ENCODE measurements at places on chromosomes 11 and 22.
A peak's percentile ranks its signal among the peaks of the same experiment; 100 is the strongest.

- no peak for DNase-seq
Measured at GRCh38 chr22:19802894-19803735, 42.5 kb downstream of the TBX1 start.

GRCh38 chr11:11916981-11917399, 75.2 kb downstream of the USP47 start:
- DNase-seq = peak; percentile 33

DNA sequence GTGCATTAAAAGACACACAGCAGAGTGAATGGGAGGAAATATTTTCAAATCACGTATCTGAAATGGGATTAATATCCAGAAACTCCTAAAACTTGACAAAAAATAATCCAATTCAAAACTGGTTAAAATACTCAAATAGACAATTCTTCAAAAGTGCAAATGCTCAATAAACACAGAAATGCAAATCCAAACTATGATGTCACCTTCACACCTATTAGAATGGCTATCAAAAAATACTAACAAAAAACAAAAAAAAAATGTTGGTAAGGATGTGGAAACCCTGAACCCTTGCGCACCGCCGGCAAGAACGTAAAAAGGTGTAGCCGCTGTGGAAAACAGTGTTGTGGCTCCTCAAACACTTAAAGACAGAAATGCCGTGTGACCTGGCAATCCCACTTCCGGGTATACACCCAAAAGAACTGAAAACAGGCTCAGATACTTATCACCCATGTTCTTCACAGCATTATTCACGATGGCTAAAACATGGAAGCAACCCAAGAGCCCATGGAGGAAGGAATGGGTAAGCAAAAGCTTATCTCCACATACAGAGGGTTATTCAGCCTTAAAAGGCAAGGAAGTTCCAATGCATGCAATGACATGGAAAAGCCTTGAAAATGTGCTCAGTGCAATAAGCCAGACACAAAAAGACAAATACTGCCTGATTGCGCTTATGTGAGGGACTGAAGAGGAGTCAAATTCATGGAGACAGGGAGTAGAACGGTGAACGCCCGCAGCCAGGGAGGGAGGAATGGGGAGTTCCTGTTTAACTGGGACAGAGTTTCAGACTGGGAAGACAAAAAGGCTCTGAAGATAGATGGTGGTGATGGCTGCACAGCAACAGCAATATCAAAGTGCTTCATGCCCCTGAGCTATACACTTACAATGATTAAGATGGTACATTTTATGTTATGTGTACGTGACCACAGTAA, 19.6 kb downstream of the BRD1 start:
- no peak for DNase-seq

DNA sequence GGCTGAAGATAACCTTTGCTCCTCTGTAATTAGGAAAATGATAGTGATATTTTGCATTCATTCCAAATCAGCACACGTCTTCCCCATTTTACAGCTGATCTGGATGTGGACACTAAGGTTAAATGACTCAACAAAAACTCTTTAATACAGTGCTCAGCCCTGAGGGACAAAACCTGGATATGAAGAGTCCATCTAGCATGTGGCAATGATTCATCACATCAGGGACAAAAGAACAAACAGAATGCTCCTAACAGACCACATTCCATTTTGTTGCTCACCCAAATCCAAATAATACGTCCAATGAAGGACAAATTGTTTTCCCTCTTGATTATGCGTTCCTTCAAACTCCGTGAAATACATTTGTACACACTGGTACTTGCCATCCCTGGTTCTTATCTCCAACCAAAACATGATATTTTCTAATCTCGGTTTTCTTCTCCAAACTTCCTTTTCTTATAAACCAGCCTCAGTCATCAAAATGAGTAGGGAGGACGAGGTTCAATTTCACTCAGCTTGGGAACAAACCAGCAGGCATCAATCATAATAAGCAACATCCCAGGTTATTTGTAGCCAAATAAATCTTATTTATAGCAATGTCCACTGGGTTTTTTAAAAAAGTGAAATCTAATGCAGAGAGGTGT, 53.7 kb upstream of the MTMR2 start:
- DNase-seq = peak; percentile 48

- DNase-seq = no peak
Measured at GRCh38 chr11:63551889-63552266, 11.3 kb downstream of the PLAAT2 start.

DNA sequence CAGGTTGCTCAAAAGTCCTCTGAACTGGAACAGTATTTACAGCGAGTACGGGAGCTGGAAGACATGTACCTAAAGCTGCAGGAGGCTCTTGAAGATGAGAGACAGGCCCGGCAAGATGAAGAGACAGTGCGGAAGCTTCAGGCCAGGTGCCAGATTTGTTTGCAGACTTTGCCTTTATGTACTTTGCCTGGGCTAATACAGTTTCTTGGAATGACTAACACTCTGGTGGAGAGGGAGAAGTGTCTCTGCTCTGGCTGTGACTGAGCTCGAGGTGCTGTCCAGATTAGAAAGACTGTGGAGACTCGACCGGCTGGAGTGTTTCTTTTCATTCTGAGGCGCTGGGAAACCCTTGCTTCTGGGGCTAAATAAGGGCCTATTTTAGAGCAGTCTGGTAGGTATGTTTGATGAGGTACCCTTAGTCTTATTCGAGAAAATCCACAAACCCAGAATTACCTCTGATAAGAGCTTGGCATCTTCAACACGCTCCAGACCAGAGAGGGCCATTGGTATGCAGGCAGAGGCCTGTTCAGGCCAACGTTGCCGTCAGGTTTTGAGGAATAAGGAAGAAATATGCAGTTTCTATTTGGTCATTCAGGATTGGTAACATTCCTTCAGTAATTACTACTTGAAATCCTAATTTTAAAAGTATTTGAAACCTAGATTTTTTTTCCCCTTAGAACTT, 76.5 kb downstream of the SWAP70 start:
- no peak for DNase-seq

DNA sequence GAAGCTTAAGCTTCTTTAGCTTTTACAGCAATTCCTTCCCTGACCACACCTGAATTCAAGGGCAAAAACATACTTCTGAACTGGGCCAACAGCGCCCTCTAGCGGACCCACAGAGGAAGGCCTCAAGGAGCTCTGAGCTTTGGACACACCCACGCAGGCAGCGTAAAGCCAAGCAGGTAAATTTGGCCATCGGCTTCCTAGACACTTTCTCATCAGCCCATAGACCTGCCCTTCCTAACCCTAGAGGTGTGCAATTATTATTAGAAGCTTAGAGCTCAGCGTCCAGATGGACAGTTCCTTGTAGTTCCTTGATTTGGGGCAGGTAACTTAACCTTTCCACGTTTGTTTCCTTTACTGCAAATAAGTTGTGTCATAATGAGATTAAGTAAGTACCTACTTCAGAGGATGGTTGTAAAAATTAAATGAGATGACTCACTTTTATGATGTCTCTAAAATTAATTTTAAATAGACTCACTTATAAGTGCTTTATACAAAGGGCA, 25.7 kb upstream of the HMGXB4 start:
- peak; percentile 57 for DNase-seq

GRCh38 chr22:48819961-48820360, 1007.7 kb downstream of the BRD1 start:
- DNase-seq = peak; percentile 16

DNA sequence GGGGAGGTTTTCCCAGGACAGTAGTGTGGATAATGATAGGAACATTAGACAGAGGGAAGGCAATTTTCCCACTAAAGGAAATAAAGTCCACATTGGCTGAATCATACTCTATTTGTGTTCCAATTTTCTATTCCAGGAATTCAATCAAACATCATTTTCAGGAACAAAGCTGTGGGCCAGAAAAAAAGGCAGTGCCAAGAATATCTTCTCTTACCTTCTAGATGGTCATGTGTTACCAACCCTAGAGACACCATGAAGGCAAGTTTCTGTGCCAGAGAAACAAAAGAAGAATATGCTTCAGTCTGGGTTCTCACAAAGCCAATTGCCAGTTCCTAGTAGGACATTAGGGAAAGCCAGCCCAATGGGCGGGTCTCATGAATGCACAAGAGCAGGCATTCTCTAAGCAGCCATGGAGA, 27.5 kb downstream of the LARGE2 start:
- no peak for DNase-seq

DNA sequence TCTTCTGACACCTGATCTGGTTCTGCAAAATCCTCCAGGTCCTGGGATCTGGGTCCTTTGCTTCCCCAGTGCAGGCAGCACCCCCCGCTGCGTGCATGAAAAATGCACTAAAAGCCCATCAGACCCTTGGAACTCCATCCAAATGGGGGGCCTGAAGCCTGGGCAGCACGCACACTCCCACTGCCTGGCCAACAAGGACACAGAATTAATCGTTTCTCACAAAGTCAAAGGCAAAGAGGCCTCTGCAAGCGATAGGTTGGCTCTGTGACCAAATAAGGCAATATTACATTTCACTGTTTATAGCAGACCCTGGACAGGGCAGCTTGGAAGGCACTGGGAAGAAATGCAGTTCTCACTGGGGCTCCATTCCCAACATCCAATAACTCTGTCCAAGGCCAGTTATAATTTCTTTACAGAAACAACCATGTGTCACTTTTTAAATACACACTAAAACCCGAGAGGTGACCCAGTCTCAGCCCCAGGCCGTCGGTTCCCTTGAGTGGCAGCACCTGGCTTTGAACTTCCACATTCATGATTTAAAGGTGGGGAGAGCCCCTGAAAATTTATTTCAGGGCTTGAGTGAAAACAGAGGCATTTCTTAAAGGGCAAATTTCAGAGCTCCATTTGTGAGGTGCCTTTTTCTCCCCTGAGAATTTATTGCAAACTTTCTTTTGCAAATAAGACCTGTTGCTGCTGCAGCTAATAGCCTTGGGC, 114.4 kb upstream of the ANO1 start:
- DNase-seq = no peak

DNA sequence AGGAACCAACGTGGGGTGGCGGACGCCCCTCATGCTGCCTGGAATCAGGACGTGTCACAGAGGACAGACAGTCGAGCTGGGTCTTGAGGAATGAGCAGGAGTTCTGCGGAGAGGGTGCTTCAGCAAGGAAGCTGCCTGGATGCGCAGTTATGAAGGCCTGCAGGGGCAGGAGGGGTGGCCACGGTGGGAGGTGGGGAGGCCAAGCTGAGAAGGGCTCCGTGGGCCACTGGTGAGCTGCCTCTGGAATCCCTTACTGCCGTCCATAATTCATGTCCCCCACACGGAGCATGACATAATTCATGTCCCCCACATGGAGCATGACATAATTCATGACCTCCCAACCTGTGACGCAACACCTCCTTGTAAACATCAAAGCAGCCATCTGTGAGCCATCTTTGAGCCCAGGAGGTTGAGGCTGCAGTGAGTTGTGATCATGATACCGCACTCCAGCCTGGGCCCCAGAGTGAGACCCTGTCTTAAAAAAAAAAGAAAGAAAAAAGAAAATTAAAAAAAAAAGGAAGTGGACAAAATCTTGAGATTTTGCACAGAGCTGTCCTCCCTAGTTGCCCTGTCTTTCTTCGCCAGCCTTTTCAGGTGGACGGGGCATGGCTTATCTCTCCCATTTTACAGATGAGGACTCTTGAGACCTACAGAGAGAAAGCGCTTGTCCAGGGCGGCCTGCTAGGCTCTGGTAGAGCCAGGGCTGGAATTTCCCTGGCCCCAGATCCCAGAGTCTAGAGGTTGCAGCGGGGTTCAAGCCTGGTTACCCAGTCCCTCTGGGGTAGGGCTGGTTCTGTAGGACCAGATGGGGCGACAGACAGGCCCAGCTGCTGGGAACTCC, 24.3 kb upstream of the PICK1 start:
- DNase-seq = no peak

DNA sequence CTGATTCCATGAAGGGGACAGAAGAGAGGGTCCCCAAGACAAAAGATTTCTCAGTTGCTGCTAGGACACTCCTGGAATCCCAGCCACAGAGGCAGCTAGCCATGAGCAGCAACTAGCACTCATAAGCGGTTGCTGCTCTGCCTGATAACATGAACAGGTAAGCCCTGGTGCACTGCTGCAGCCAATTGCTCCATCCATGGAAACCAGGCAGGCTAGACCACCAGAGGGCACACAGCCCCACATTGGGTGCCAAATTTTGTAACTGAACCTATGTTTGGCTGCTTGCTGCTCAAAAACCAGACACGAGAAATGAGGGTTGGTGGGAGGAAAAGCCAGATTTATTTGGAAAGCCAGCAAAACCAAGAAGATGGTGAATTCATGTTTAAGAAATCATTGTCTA, 21.9 kb upstream of the QSER1 start:
- no peak for DNase-seq

- no peak for DNase-seq
Measured at GRCh38 chr11:129694538-129694937, 121.1 kb upstream of the TMEM45B start.

DNA sequence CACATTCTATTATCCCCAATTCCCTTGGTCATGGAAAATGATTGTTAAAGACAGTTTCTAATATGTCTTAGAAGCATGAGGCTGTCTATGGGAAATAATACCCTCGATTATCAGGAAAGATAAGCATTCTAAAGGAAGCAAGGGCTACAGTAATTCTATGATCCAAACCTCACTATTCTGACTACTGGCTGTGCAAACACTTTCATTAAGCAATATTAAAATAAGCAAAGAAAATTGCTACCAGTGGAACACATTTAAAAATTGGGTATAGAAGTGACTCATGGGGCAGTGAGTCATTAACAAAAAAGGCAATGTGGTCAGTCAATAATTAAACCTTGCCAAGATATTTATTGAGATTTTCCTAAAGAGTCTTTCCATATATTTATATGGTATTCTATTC, 1415.2 kb upstream of the TENM4 start:
- no peak for DNase-seq

DNA sequence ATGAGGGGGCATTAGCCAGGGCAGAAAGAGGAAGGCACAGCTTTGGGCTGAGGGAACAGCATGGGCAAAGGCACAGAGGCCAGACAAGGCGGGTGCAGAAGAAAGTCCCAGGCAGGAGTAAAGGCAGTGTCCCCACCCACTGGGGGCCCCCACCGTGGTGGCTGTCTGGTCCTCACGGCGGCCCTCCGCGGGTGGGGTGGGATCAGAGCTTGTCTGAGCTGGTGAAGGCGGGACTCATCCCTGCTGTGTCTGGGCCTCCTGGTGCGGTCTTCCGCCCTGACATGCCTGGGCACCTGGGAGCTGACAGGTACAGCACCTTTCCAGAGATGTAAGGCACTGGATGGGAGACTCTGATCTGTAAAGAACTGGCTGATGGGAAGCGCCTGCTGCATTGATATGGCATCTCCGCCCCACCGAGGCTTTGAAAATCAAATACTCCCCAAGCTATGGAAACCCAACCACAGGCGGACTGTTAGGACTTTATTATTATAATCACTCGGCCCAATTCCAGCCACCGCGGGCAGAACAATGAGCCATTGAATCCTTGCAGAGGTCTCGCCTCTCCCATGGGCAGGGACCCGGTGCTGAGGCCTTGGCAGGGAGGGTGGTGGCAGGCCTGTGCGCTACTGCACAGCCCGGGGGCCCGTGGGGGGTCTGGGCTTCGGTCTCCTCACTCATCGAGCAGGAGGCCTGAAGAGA, 14.2 kb upstream of the GNB1L start:
- no peak for DNase-seq

- no peak for DNase-seq
Measured at GRCh38 chr11:2586793-2587131, 113.0 kb downstream of the KCNQ1OT1 start.

- DNase-seq = no peak
Measured at GRCh38 chr11:45156201-45156600, 9.8 kb downstream of the PRDM11 start.
